ENCODE measurements at places on chromosomes 7 and 10.

GRCh38 chr10:5752301-5752871 lies 60.8 kb downstream of the GDI2 start:
- no peak for DNase-seq

DNA sequence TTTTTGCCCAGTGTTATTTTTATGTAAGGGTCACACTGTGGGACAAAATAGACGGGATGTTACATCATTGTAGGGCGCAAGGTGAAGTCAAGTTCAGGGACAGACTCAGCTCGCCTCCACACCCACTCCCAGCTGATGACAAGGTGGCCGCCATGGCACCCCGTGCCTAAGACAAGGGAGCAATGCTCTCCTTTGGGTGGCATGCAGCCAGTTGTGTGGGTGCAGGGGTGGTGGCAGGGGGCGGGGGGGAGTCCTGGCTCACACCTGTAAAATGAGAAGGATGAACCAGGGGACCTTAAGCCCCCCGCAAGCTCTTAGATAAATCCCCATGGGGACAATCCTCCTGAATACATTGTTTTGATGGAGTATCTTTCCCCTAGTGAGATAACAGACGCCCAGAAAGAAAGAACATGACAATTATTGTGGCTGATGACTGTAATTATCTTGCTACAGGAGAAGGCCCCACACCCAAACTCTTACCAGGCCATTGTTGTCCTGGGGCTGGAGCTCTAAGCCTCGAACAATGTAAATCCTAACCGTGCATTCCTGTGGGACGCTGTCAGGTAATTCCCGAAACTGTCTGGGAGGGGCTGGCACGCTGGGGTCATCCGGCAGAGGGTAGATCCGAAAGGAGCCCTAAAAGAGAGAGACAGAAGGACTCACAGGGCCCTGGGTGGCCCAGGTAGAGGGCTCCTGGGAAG lies 148.7 kb downstream of the MYOF start:
- DNase-seq = no peak

DNA sequence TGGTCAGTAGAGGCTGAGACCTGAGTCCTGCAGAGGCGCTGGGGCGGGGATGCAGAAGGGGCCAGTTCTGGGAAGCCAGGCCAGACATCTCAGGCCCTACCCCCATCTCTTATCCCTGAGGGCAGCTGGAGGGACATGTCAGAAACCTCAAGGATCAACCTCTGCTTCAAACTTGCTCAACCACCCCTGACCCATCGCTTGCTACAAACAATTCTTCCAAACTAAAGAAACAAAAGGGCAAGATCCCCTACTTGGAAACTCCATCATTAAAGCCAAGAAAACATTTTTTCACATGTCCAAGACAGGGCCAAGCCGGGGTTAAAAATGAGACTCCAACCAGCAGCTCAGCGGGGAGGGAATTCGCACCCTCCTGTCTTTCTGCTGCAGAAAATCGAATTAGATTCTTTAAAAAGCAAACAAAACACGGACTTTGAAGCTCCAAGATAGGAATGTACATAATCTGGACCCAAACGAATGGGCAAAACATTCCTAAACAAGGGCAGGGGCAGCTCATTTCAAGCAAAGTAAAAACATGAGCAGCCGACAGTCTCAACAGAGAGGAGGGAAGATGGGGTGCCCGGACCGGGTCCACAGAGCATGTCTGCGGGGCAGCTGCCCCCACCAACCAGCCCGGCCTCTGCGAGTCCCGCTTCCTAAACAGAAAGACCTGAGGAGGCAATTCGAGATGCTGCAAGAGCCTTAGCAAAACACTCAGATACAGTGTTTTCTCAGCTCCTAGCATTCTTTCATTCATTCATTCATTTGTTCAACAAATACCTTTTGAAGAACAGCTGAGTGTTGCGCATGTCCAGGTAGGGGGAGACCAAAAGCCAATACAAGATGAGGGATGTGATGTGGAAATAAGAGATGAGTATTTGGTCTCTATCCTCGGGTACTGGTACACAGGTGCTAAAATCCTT lies 44.8 kb downstream of the CHST15 start:
- DNase-seq = no peak

GRCh38 chr10:35585356-35585755 lies 19.8 kb upstream of the GJD4 start:
- no peak for DNase-seq

DNA sequence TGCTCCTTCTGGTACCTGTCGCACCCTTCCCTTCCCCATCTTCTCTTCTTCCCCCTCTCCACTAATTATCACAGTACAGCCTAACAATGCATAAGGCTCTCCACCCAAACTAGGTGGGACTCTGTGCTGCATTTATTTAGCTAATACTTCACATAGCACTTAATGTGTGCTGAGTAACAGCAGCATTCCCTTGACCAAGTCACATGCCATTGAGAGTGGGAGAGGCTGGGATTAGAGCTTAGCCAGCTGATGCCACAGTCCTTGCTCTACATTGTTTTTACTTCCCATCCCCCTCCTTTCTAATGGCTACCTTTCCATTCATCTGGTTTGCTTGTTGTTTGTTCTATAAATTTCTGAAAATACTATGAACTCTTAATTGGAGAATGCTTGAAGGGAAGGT lies 426.9 kb downstream of the LRMDA start:
- no peak for DNase-seq

- DNase-seq = no peak
Observed at GRCh38 chr10:105674448-105674847, 1033.4 kb downstream of the SORCS3 start.

Data from activated CD4-positive, alpha-beta T cell treated with anti-CD3 and anti-CD28 coated beads for 4 hours (primary cell).